LHCN-M2 (cell line): ENCODE measurements at places on chromosomes 11 and 22.
A peak's percentile ranks its signal among the peaks of the same experiment; 100 is the strongest.

GRCh38 chr11:107777110-107777509, 65.3 kb upstream of the SLN start:
- no peak for DNase-seq

DNA sequence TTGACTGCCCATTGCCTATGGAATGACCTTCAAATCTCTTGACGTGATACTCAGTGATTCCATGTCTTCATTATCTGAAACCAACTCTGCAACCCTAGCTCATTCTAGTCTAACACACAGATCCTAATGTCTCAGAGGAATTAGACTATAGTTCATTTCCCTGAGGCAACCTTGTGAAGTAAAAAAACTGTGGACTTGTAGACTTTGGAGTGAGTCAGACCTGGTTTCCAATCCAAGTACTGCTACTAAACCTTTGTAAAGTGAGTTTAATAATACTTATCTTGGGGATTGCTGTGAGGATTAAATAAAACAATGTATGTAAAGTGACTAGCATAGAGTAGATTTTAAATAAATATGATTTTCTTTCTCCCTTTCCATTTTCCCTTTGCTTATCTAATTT, 226.1 kb downstream of the BLID start:
- DNase-seq = peak; percentile 48

- no peak for DNase-seq
Observed at GRCh38 chr11:2135018-2135569, 4.1 kb downstream of the IGF2 start.

GRCh38 chr22:26021516-26021915, 147.7 kb upstream of the SEZ6L start:
- DNase-seq = no peak

- peak; percentile 80 for DNase-seq
Observed at GRCh38 chr11:12377106-12377823, at the start of gene PARVA. TSS of gene PARVA (plus strand) at chr11:12377571. CDS start at chr11:12377648, 77 bp downstream.

- no peak for DNase-seq
Observed at GRCh38 chr11:69065147-69065710, 16.5 kb downstream of the TPCN2 start.

DNA sequence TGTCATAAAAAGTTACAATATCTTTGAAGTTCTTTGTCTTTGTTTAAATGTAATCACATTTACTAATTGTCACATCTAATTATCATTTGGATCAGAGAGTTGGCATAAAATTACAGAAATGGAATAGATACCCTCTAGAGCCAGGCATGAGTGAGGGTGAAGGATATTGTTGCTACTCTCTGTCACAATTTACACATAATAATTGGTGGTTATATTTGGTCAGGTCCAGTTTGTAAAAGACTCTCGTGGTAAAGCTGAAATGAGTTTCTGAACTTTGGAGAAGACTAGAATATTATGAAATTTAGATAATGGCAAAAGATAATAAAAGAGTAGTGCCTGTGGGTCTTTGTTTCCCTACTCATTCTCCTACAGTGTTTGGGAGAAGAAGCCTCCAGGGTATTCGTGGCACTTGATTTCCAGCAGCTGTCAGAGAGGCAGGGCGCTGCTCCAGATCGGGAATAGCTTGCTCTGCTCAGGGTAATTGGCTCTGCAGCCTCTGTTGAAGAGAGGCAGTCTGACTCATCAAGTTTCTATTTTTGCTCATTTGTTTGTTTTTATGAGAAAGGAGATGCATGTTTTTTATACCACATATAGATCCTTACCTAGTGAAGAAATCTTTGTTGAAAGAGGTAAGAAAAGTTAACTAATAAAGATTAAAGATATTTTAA, 349.9 kb downstream of the CNTN5 start:
- DNase-seq = peak; percentile 87

- DNase-seq = no peak
Observed at GRCh38 chr22:47057916-47058585, 295.6 kb downstream of the TBC1D22A start.

- no peak for DNase-seq
Observed at GRCh38 chr22:32570501-32570900, 95.9 kb downstream of the FBXO7 start.

DNA sequence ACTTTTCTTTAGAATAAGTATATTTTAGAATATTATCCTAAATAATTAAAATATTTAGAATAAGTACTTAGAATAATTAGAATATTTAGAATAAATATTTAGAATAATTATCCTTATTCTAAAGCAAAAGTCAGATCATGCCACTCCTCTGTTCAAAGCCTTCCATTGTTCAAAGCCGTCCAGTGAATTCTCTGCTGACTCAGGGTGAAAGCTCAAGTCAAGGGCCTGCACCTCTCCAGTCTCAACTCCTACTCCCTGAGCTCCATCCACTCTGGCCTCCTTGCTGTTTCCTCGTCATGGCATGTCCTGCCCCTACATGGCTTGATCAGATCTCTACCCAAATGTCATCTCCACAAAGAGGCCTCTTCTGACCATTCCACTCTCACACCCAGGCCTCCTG, 30.0 kb downstream of the PLEKHA7 start:
- DNase-seq = no peak

- no peak for DNase-seq
Observed at GRCh38 chr22:47376901-47377505, 614.6 kb downstream of the TBC1D22A start.

DNA sequence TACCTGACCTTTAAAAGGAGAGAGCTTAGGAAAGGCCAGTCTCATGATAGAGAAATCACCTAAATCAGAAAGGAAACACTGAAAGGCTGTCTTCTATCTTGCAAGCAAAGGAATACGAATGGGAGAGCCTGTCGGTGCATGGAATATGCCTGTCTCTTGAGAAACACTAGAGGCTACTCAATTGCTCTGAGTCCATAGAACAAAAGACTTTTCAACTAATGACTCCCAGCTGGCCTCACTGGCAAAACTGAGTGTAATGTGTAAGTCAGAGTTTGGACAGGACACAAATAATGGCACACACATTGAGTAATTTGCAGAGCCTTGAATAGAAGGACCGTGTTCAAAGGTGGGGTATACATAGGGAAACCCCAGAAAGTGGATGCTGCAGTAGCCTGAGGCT, 171.0 kb upstream of the ARHGAP20 start:
- no peak for DNase-seq

GRCh38 chr11:123180574-123180973, 14.5 kb downstream of the CLMP start:
- no peak for DNase-seq

DNA sequence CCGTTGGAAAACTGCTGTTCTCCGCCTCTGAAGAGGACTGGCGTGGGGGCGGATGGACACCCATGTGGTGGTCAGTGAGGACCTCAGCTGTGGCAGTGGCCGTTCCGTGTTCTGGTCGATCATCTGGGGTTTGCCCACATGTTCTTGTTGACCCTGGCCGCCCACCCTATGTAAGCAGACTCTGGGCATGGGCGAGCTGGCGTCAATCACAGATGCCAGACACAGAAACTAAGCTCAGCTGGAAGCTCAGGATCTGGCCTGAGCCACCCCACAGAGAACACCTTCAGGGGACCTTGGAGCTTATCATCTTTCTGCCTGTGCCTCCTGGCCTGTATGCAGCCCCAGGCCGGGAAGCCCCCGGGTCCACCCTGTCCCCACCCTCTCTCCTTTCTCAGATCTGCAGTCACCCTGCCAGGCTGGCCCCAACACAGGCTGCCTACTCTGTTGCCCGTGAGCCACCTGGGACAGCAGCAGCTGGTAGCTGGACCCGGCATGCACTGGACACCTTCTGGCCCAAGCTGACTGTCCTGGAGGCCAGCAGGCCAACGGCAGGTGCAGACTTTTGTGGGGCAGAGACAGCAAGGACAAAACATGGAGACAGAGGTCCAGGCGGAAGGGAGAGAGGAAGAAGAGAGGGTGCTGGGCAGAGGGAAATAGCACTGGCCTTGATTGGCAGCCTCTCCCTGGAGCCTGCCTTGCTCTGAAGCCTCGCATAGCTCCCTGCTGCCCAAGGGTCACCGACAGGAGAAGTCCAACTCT, 91.5 kb downstream of the PHF21B start:
- DNase-seq = no peak

DNA sequence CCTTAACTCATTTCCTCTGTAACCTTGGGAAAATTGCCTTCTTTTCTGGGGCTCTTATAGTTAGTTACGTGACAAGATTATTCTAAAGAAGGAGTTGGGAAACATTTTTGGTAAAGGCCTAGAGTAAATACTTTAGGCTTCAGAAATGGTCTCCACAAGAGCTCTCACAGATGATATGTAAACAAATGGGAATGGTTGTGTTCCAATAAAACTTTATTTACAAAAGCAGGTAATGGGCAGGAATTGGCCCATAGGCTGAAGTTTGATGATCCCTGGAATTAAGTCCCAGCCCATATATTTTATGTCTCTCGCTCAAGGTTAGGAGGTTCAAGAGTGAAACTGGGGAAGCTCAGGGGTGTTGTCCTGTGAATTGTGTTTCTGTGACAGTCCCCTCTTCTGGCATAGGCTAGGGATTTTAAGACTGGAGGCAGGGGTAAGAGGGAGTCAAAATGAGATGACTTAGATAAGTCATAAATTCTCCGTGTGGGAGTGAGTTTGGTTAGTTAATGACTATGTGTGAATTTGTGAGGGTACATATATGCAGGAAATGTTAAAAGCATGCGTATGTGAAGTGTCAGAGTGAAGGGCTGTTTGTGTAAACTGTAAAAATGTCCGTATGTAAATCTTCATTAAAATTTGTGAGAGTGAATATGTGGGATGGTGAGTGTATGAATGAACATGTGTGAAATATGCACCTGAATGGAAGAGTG, 7.4 kb upstream of the OR52B4 start:
- no peak for DNase-seq

GRCh38 chr11:115391160-115391559, 113.1 kb downstream of the CADM1 start:
- no peak for DNase-seq

DNA sequence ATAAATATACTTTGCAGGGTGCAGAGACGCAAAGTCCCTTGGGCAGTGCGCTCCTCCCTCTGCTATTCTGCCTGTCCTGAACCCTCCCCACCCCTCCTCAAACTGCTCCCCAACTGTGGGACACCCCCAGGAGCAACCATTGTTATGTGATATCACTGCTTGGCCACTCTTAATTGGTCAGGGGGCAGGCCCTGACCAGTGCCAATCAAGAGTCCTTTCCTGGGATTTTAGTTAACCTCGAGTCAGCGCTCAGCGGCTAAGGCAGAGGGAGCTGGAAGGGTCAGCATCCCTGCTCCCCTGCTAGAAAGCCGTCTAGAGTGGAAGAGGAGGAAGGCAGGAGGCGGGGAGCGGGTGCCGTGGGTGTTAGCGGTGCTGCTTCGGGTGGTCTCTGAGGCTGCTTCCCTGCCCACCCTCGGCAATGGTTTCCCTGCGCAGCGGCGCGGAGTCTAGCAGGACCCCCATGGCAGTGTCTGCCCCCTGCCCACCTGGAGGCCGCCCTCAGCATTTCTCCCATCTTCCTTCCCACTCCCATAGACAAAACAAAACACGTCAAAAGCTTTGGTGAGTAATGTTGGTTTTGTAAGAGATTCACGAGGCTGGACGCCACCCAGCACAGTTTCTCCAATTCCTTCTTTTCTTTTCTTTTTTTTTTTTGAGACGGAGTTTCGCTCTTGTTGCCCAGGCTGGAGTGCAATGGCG, 38.4 kb upstream of the A4GALT start:
- no peak for DNase-seq

DNA sequence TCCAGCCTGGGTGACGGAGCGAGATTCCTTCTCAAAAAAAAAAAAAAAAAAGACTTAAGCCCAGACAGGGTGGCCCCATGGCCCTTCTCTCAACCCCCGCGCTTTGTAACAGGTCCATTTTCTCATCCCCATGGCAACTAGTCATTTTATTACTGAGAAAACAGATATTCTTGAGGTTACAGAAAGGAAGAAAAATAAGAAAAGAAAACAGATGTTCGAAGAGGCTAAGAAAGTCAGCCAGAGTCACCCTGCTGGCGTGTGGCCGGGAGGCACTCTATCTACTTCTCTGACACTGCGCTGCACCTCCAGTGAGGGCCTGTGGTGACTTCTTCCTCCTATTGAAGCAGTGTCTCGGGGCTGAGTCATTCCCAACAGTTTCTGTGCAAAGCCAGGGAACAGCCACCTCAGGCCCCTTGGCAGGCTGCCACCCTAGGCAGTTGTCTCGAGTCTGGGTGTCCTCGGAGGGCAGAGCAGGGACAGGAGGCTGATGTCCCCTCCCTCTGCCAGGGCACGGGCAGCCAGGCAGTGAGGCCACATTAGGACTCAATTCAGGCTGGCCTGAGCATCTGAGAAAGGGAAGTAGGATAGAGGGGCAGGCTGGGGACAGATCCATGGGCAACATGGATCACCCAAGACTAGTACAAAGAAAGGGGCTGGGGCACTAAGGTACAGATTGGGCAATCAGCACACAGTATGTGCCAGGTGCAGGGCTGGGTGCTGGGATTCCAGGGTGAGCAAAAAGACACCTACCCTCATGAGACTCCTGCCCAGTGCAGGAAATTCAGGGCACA, 16.4 kb upstream of the SYVN1 start:
- DNase-seq = peak; percentile 92

GRCh38 chr11:108680271-108680670, 15.4 kb downstream of the DDX10 start:
- DNase-seq = no peak

- peak; percentile 35 for DNase-seq
Observed at GRCh38 chr11:119120639-119121007, 757 bp upstream of the HINFP start.

GRCh38 chr11:34619062-34619516, 1.8 kb upstream of the EHF start:
- no peak for DNase-seq

- no peak for DNase-seq
Observed at GRCh38 chr11:69292221-69292648, 1.7 kb upstream of the MYEOV start.

DNA sequence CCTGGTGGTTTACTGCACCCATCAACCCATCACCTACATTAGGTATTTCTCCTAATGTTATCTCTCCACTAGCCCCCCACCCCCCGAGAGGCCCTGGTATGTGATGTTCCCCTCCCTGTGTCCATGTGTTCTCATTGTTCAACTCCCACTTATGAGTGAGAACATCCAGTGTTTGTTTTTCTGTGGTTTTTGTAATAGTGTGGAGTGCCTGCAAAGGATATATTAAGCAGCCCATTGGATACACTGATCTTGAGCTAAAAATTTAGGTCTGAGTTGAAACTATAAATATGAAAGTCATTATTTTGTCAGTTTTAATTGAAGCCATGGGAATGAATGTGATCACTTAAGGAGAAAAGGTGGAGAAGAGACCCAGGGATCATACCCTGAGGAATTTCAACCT, 23.0 kb downstream of the MRPL48 start:
- DNase-seq = peak; percentile 31

- peak; percentile 98 for DNase-seq
Observed at GRCh38 chr11:17699147-17700114, 19.9 kb upstream of the MYOD1 start.

DNA sequence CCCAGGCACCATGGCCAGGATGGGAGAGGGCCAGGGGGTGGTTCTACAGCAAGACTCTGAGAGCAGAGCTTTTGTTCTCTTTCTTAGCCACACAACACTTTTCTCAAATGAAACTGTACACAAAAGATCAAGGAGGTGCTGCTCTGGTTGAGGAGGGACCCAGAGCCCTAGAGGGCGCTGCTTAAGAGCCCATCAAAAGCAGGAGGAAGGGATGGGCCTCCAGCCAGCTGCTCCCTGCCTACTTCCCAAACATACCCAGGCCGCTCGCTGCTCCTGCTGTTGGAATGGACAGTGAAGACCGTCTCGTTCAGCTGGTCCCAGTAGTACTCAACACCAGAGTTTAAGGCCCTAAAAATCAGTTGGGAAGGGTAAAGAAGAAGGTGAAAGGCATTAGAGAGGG, 18.4 kb upstream of the CHRM4 start:
- DNase-seq = no peak
